Aorta (tissue), 5 donors: ENCODE measurements at places on chromosomes 2 and 18. TPM values are rescaled to one million over a fixed set of nuclear protein-coding genes. Genes with fewer than 3 reads are reported as not detected.

DNA sequence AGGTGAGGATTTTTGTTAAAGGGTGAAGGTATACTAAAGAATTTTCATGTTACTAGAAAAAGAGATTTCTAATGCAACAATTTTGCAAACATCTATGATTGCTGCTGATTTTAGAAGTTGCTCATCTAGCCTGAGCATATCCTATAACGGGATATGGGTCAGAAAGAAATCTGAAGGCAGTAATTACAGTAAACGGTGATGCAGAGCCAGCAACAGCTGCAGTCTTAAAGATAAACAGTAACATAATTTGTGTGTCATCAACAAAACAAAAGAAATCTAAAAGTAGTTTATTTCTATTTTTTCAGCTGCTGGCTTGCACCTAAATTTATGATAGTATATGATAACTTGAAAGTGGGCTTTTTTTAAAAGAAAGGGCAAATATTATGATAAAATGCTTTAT, 215.7 kb downstream of the SLC4A10 start:
- H3K27ac ChIP-seq = no peak overlapping the region
- DNase-seq = no peak
- H3K4me1 ChIP-seq = no peaks in the 10 kb centered on the region

GRCh38 chr2:112483042-112483473, 1.1 kb downstream of the TTL start:
- H3K27ac ChIP-seq = no peak overlapping the region
- DNase-seq = no peak
- H3K27me3 ChIP-seq = no peaks in the 10 kb centered on the region
- peak overlapping the region; percentile 92 for H3K4me3 ChIP-seq
- H3K36me3 ChIP-seq = no peaks in the 10 kb centered on the region

SERPINB5 gene
- total RNA-seq = not detected

GRCh38 chr2:178374865-178375264, 76.1 kb downstream of the PRKRA start:
- H3K4me1 ChIP-seq = no peaks in the 10 kb centered on the region
- DNase-seq = no peak
- H3K4me3 ChIP-seq = no peak overlapping the region
- no peak overlapping the region for H3K27ac ChIP-seq
- no peaks in the 10 kb centered on the region for H3K36me3 ChIP-seq

DNA sequence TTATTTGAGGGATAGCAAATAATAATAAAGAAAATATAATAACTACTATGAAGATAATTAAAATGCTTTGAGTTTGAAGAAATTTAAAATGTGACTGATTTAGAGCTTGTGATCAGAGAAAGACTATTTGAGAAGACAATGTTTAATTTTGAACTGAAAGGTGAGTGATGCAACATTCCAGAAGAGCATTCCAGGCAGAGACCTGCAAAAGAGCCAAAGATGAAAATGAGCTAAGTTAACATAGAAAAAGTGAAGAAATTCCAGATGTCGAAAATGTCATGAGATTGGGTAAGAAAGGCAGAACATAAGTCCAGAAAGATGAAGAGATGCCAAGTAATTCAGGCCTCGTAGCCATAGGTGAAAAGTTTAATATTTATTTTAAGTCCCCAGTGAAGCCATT, 215.8 kb downstream of the FSIP2 start:
- H3K4me1 ChIP-seq = no peaks in the 10 kb centered on the region
- H3K4me3 ChIP-seq = no peak overlapping the region
- no peak overlapping the region for H3K27ac ChIP-seq
- no peak for DNase-seq
- no peaks in the 10 kb centered on the region for H3K27me3 ChIP-seq

DNA sequence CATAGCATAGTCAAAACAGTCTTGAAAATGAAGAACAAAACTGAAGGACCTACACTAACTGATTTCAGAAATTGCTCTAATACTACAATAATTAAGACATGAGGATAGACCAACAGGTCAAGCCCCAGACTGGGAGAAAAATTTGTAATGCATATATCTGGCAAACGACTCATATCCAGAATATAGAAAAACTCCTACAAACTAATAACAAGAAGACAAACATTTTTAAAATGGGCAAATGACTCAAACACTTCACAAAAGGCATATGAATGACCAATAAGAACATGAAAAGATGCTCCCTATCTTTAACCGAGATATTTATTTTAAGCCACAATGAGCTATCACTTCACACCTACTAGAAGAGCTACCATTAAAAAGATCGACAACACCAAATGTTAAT, 14.2 kb downstream of the TGFBRAP1 start:
- no peaks in the 10 kb centered on the region for H3K4me1 ChIP-seq
- no peak overlapping the region for H3K27ac ChIP-seq
- H3K36me3 ChIP-seq = no peaks in the 10 kb centered on the region
- DNase-seq = no peak
- H3K27me3 ChIP-seq = no peaks in the 10 kb centered on the region

- no peak overlapping the region for H3K27ac ChIP-seq
- DNase-seq = no peak
These were observed 37.6 kb downstream of the LMAN2L start for GRCh38 chr2:96702098-96702785.

EVX2 gene
- total RNA-seq = not detected
